CD4-positive, alpha-beta T cell treated with Interleukin-21 for 1 hour (primary cell): ENCODE measurements at places on chromosomes 12 and 14.

- no peak for DNase-seq
Observed at GRCh38 chr14:96649327-96649601, 147.1 kb downstream of the PAPOLA start.

GRCh38 chr12:127649961-127650360 lies 617.0 kb upstream of the TMEM132C start:
- DNase-seq, result no peak

DNA sequence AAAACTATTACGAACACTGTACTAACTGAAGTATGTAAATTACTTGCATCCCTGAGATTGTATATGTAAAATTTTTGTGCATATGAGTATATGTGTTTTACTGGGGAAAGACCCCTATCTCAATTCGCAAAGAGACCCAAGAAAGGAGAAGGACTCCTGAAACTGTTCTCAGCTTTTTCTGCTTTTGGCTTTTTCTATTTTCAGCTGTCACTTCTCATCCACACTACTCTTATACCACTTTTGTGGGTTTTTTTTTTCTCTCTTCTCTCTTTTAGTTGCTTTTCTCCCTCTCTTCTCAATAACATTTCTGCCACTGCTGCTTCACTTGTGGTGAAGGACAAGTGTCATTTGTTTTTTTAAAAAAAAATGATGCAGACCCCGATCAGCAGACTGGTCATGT lies 39.8 kb downstream of the NIN start:
- DNase-seq, result no peak

DNA sequence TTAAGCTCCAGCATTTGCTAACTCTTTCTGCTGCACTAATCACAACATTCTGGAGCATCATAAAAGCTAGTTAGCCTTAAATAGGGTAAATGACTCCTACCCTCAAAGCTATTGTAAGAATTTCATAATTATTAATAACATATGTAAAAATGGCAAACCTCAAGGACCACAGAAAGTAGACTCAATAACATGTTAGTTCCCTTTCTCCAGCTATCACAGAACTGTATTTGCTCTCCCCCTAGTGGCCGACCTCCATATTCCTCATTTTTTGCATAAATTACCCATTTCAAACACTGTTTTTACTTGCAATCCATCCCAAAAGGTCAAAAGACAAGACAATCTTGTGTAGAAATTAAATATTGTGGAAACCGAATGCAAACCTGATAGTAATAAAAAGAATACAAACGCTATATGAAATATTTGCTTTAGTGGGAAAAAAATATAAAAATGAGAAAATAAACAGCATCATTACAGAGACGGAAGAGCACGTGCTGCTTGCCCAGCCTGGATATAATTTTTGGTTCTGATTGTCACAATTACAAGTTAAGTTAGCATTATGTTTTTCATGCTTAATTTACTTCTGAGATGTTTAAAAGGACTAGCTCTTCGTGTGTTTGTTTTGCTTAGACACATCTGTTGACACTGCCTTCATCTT lies 97.9 kb downstream of the RERGL start:
- no peak for DNase-seq

DNA sequence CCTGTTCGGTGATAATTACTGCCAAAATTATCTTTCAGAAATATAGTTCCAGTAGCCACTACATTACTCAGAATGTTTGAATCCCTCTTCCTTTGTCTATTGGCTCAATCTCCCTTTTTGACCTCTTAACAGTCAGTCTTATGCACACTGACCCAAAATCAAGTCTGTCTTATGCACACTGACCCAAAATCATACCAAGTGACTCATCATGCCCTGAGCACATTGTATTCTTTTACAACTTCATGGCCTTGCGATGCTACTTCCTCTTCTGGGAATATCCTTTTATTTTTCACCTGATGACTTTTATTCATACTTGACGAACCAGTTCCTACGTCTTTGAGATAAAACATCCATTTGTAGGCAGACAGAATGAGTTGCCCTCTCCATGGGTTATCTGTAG lies 182.3 kb downstream of the NPAS3 start:
- no peak for DNase-seq

DNA sequence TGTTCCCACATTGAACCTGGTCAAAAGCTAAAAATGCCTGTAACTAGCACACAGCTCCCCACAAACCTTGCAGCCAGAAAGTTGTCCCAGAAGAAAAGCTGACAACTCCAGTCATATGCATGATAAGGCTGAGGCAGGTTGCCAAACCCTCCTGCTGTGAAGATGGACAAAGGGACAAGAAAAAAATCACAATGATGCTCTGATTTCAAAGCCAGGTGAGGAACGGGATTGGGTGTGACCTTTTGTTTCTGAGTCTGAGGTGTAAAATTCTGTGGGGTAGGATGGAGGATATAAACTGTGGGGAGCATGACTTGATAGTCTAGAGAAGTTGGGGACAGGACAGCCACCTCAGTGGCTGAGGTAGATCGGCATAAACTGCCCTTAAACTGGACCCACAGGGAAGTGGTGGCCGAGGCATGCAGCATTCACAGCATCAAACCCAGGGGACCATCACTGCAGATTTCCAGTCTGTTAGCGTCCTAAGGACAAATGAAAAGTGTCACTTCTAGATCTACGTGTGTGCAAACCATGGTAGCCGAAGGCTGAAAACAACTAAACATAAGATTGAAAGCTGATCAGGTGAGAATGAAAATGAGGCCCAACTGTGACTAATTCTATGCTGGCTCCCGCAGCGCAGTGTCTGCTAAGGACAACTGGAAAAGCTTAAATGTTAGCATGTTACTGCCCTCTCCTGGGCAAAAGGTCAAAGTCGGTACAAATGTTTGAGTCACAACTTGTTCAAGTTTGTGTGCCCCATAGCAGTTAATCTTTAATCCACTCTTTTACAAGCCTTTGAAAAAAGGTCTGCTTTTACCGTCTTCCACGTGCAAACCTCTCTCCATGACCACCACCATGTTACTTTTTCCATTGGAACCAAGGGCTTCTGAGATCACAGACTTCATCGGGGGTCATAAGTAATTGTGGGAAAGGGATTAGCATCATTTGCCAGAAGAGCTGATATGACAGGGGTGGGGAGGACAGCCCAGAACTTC lies 39.8 kb downstream of the GRIN2B start:
- no peak for DNase-seq

DNA sequence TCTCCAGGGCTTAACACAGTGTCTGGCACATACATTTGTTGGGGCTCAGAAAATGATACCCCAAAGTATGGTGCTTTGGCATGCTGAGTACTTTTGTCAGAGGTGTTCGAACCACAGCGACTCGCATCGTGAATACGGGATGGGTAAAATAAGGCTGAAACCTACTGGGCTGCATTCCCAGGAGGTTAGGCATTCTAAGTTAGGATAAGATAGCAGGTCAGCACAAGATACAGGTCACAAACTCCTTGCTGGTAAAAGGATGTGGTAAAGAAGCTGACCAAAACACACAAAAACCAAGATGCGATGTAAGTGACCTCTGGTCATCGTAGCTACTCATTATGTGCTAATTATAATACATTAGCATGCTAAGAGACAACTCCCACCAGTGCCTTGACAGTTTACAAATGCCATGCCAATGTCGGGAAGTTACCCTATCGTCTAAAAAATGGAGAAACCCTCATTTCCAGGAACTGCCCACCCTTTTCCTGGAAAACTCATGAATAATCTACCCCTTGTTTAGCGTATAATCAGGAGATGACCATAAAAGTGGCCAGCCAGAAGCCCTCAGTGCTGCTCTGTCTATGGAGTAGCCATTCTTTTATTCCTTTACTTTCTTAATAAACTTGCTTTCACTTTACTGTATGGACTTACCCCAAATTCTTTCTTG lies 3.3 kb upstream of the AEBP2 start:
- DNase-seq, result no peak

DNA sequence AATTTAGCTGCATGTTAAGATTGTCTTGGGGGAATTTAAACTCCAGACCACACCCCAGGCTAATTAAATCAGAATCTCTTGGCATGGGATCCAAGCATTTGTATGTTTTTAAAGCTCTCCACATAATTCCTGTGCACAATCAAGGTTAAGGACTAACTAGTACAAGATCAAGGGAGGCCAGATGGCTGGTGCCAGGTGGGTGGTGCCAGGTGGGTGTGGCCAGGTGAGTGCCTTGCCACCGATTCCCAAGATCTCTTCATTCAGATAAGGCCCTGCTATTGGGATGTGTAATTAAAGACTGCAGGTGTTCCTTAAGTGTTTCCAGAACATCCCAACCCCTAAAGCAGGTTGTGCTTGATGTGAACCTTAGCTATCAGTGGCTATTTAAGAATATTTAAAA lies 75.1 kb downstream of the NRXN3 start:
- DNase-seq, result no peak

DNA sequence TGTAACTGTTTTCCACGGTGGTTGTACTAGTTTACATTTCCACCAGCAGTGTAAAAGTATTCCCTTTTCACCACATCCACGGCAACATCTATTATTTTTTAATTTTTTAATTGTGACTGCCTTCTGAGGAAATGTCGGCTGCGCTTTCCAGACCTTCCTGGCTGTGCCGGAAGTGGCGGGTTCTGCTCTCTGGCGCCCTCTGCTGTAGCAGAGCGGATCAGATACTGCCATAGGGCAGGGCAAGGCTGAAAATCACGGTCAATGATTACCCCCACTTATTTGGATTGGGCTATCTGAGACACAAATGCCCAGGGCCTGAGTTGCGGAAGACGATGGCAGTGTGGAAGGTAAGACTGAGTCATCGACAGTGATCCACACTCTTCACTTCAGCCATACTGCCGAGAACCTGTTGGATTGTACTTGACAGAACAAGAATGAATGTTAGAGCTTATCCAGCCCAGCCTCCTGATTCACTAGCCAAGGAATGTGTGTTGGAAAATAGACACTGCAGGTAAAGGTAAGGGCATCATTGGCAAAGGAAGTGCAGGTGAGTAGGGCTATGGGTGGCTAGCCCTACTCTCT lies 124.2 kb downstream of the NTF3 start:
- DNase-seq, result no peak

DNA sequence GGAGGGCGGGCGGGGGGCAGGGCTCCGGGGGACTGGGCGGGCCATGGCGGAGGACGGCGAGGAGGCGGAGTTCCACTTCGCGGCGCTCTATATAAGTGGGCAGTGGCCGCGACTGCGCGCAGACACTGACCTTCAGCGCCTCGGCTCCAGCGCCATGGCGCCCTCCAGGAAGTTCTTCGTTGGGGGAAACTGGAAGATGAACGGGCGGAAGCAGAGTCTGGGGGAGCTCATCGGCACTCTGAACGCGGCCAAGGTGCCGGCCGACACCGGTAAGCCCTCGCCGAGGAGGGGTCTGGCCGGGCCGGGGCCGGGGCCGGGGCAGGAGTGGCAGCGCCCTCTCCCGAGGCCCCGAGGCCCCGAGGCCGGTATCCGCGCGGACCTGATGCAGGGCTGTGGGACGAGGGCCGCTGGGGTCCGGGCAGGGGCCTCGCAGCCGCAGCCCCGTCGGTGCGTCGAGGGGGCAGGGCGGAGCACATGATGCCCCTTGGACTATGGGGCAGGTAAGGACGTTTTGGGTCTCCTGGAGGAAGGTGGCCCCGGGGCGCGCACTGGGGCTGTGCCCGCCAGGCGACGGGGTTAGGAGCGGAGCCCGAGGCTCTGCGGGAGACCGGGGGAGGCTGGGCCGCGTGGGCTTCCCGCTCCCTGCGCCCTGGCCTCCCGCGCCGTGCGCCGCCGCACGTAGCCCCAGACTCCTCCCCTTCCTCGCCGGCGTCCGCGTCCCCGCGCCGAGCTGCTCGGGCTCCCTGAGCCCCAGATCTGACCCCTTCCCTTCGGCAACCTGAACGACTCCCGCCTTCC lies at the start of gene TPI1:
Gene TPI1, plus strand, starts transcription at position 119 of the 798 bp plus-strand sequence. Its CDS starts 36 bp downstream, at position 155.
- peak; percentile 87 for DNase-seq

- no peak for DNase-seq
Observed at GRCh38 chr12:75568393-75568792, 57.0 kb upstream of the KRR1 start.

DNA sequence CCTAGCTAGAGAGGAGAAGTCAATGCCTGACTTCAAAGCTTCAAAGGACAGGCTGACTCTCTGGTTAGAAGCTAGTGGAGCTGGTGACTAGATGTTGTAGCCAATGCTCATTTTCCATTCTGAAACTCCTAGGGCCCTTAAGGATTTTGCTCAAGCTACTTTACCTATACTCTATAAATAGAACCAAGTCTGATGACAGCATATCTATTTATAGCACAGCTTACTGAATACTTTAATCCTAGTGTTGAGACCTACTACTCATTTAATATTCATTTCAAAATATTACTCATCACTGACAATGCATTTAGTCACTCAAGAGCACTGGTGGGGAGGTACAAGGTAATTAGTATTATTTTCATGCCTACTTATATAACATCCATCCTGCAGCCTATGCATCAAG lies 137.2 kb upstream of the PELI2 start:
- DNase-seq, result no peak

DNA sequence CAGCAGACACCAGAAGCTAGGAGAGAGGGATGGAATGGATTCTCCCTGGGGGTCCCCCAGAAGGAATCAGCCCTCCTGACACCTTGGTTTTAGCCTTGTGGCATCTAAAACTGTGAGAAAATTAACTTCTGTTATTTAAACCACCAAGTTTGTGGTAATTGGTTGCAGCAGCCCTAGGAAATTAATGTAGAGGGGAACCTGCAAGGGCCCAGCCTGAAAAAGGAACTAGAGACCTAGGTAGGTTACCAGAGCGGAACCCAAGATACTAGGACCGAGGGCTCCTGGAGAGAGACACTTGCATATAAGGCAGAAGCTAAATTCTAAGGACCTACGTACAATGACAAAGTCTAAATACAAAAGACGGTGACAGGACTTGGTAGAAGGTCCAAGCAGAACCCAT lies 8.1 kb upstream of the DENND5B start:
- DNase-seq, result no peak

DNA sequence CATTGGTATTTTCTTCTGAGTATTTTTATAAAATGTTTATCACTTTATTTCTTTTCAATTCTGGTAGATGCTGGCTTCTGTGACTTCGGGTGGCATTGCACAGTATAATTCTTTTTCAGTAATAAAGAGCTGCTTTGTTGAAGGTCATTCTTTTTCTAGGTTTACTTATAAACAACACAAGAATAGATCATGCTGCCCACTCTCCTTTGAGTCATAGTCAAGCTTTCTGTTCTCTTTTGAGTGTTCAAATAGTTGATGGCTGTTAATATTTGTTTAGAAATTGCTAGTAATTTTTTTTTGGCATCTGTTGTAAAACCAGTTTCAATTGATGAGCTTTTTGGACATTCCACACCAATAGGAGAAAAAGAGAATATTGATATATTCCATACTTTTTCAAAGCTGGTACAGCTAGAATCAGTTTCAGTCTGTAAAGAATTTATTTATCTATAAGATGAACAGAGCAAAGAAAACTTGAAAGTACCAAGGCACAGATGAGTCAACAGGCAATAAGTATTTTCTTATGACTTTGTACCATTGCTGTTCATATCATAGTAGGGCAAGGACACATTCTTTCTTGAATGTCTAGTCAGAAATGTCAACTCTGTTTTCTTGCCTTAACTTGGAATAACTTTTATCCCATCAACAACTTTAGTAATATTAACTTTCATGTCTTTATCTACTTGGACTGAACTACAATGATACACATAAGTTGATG lies 513.0 kb upstream of the SEL1L start:
- no peak for DNase-seq

GRCh38 chr14:101473045-101473729 lies 88.1 kb upstream of the DIO3 start:
- DNase-seq, result no peak
